ENCODE measurements at places on chromosomes 12 and 14. TPM values are rescaled to one million over a fixed set of nuclear protein-coding genes. Genes with fewer than 3 reads are reported as not detected.

Gene GSC
- total RNA-seq, result not detected

Gene IKZF4
- total RNA-seq, result not detected

Gene CLEC4C
- not detected for total RNA-seq

Gene BIN2
- total RNA-seq, result not detected

Gene KRT78
- total RNA-seq, result 1.3 TPM

Gene TSPAN11
- under 0.01 TPM for total RNA-seq

Gene SINHCAF
- total RNA-seq, result 342 TPM

Gene DRAM1
- 3.6 TPM for total RNA-seq

Gene OLR1
- under 0.01 TPM for total RNA-seq

Gene CFAP251
- 16.4 TPM for total RNA-seq

Gene TAS2R42
- not detected for total RNA-seq

Gene CD163
- not detected for total RNA-seq

Gene LRRC43
- total RNA-seq, result 0.72 TPM

Gene AHNAK2
- 574 TPM for total RNA-seq

Gene SLCO1C1
- not detected for total RNA-seq

Gene STK38L
- 85.1 TPM for total RNA-seq

Gene SYNE3
- total RNA-seq, result 4.6 TPM

Data from tracheal epithelial cell (primary cell).